ENCODE measurements at places on chromosomes 12 and 14.

DNA sequence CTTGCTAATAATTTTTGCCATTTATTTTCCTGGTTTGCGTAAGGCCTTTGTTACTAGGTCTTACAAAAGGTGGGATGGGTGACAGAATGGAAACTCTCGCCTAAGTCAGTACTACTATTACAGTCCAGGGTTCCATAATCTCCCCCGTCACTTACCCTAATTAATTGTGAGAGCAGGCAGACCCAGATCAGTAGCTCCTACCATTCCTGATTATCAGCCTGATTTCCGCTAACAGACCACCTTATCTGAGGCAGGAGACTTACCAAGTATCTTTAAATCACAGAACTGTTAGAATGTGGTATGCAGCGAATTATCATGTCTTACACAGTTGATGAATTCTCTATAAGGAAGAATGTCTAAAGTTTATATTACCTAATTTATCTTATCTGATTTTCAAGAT is 234.7 kb downstream of the FOXN3 start:
- no peak for DNase-seq

DNA sequence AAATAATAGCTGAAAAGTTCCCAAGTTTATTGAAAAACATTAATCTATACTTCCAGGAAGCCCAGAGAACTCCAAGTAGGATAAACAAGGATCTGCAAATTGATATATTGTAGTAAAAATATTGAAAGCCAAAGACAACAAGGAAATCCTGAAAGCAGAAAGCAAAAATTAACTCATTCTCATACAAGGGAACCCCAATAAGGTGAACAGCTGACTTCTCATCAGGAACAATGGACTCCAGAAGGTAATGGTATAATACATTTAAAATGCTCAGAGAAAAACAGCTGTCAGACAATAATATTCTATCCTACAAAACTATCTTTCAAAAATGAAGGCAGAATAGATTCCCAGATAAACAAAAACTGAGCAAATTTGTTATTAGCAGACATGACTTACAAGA is 138.1 kb upstream of the BMP4 start:
- no peak for DNase-seq

GRCh38 chr12:120760349-120761254 is 35.0 kb downstream of the ACADS start:
- peak; percentile 59 for DNase-seq

GRCh38 chr14:91313852-91314251 is 69.3 kb upstream of the GPR68 start:
- no peak for DNase-seq
